CD4-positive, alpha-beta T cell treated with Interleukin-4 for 1 hour (primary cell): ENCODE measurements at places on chromosomes 12 and 14.

GRCh38 chr14:74975059-74975810, 19.8 kb upstream of the PGF start:
- DNase-seq, result no peak

GRCh38 chr14:104477666-104478380, 101.7 kb upstream of the C14orf180 start:
- DNase-seq, result no peak

DNA sequence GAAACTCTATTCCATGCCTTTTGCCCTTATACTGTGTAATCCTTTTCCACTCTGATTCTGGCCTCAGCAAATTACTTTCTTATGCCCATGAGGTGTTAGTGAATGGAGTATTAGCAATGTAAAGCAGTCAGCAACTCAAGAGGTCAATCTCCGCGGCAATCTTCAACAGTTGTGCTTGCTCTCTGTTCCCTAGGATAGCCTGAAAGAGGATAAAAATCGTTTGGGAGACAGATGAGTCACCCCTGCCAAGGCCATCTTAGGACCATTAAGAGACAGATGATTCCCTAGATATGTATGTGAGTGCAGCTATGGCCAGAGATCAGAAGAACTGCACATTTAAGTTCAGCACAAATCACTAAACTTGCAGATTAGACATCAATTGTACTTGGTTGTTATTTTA, 1145.8 kb downstream of the GALC start:
- DNase-seq, result no peak

DNA sequence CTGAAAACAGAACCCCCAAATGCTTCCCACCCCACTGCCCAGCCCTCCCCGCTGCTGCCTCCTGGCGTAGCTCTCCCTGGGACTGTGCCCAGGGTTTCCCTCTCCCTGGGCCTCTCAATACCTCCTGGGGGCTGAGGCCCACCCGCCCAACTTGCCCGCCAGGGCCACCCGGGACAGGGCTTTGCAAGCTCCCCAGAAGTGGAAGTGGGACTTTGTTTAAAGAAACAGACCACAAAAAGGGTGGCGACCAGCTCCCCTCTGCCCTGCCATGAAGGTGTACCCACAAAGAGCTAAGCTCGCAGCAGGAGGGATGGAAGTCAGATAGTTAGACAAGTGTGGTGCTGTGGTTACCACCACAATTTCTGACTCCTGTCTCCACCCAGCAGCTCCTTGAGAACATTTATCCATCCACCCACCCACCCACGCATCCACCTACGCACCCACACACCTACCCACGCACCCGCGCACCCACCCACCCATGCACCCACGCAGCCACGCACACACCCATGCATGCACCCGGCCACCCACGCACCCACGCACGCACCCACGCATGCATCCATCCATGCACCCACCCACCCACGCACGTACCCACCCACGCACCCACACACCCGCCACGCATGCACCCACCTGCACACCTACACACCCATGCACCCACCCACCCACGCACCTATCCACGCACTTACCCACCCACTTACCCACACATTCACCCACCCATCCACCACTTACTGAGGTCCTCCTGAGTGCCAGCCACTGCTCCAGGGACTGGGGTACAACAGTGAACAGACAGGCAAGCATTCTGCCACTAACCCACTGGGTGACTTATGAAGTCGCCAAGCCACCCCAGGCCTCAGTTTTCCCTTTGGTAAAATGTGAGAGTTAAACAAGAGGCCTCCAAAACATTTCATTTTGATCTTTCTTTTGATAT, 127.3 kb downstream of the SCARB1 start:
- no peak for DNase-seq

GRCh38 chr14:65054471-65055085, 47.7 kb downstream of the MAX start:
- DNase-seq, result peak; percentile 38

DNA sequence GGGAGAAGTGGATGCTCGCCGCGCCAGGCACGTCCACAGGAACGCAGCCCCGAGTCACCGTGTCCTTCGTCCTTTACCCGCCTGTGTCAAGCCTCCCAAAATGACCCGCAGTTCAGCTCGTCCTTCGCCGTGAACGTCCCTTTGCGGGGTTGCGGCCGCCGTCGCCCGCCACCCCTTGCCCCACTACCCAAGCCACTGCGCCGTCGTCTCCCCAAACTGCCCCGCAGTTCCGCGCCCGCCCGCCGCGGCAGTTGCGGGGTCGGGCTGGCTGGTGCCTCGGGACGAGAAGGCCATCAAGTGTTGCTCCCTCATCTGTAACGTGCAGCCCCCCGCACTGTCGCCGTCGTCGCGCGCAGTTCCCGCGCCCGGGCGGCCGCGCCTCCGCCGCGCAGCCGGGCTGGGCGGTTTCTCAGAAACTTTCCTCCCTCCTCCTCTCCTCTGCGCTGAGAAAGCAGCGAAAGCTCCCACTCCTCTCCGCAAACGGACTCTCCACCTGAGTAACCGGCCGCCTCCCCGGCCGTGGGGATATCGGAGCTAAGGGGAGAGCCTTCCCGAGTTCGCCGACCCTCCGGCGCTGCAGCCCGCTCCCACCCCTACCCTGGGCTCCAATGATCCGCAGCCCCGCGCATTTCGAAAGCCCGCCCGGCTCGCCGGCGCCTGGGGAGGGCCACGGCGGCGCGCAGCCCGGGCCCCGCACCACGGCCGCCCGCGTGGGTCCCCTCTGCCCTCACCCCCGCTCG, 6.7 kb downstream of the CDKN1B start:
- peak; percentile 46 for DNase-seq

- no peak for DNase-seq
Observed at GRCh38 chr12:20189767-20190166, 178.6 kb upstream of the PDE3A start.
